B cell (primary cell): ENCODE measurements at places on chromosomes 11 and 22.

DNA sequence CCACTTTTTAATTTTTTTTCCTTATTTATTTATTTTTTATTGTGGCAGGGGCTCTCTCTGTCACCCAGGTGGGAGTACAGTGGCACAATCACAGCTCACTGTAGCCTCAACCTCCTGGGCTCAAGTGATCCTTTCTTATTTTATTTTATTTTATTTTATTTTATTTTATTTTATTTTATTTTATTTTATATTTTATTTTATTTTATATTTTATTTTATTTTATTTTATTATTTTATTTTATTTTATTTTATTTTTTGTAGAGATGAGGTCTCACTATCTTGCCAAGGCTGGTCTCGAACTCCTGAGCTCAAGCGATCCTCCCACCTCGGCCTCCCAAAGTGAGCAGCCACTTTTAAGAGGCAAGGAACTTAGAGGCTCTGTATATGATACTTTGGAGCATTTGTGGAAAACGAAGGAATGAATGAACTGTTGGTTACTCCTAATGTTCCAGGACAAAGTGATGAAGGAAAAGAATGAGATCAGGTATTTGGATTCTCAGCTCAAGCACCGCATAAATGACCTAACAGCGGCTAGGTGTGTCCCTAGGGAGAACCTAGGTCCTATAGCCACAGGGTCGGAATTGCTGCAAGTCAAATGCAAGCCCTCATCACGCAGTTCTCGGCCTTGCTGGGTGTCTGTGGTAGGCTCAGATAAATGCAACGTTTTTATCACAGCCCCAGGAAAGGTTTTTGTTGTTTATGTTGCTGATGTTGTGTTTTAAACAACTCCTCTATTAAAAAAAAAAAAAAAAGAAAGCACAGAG, 36.5 kb downstream of the ASCL2 start:
- DNase-seq = no peak

GRCh38 chr11:65107751-65108468, 3.8 kb upstream of the TM7SF2 start:
- DNase-seq = no peak

DNA sequence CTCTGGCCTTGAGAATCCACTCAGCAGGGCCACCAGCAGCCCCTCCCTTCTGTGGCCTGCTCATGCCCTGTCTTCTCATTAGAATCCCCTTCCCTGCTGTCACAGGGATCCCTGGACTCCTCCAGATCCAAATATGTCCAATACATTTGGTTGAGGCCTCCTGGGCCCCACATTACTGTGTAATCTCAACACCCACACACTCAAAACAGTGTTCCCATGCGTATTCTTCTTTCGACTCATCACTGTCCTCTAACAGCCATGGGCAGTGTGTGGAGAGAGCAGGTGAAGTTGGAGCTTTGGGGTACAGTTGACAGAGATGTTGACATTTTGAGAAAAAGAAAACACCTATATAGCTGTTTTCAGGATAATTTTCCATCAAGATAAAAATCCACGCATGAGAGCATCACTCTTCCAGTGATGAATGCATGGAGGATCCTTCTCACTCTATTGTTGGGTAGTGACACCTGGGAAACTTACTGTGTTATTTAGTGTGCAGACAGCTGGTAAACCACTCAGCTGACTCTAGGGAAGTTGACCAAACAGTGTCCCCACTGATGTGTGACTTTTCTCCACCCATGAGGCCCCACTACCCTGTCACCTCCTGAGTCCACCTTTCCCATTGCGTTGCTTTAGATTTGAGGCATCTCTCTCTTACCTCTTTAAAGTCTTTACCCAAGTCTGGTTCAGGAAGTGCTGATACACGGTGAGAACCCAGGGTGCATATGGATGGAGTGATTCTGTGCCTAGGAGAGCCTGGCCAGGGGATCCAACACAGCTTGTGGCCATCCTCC, 28.7 kb upstream of the VPREB1 start:
- peak; percentile 57 for DNase-seq

DNA sequence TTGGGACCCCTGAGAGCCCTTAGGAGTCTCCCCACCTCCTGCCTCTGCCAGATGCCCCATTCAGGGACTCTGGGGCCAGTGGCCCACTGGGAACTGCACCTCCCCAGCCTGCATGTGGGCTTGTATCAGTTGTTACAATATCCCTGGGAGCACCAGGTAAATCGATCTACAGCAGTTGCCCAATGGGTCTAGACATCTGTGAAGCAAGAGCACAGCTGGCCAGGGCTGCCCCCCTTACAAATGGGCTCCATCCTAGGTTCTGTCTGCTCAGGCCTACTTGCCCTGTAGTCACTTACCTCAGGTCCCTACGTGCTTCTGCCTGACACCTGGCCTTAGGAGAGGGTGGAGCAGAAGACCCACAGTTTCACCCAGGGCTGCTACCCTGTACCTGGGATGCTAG, 62.7 kb downstream of the HIRA start:
- DNase-seq = no peak

GRCh38 chr11:80783561-80783960, 1342.7 kb upstream of the TENM4 start:
- DNase-seq = no peak

DNA sequence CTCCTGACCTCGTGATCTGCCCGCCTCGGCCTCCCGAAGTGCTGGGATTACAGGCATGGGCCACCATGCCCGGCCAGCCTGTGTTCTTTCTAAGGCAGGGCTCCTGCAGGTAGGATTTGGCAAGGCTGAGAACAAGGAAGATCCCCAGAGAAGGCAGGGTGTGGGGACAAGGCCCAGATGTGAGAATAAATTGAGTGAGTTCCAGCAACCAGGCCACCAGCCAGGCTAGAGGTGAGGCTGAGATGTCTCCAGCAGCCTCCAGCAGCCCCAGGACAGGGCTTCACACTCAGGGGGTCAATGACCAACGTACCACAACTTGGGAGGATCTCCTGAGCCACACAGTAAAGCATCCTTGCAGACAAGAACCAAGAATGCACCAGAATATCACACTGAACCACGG, 75.1 kb downstream of the BUD13 start:
- DNase-seq = no peak

GRCh38 chr11:104852811-104853210, 45.4 kb downstream of the CASP12 start:
- DNase-seq = no peak

GRCh38 chr11:63508009-63508408, 2.1 kb downstream of the LGALS12 start:
- DNase-seq = no peak

DNA sequence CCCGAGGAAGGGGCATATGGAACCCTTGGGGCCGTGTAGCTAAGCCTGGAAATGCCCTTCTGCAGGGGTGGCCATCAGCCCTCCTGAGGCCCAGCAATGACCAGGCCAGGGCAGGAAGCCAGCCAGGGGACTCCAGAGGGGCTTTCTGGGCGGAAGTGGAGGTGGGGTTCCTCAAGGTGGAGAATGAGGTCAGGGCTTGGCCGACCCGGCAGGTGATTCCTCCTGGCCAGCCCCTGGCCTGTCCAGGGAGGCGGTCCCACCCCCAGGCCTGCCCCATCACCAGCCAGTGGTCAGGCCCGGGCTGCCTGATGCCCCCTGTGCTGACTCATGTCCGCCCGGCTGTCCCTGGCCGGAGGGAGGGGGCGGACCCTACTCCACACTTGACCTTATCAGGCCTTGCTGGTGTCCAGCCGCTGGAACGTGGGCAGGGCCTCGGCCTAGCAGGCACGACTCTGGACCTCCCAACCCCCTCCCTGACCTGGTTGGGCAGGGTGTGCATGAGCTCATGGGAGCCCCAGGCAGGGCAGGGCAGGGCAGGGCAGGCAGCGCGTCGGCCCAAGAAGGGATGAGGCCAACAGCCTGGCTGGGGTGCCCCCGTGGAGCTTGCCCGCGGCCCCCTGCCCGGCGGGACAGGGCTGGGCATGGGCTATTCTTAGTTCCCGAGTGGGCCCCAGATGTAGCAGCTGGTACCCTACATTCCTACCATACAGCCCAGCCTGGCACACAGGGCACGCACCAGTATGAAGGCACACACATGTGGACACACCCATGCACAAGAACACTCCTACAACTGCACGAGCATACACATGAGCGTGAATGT, 35.9 kb downstream of the RPL3 start:
- DNase-seq = no peak

- no peak for DNase-seq
Observed at GRCh38 chr11:65958774-65959420, 2.6 kb upstream of the SART1 start.

DNA sequence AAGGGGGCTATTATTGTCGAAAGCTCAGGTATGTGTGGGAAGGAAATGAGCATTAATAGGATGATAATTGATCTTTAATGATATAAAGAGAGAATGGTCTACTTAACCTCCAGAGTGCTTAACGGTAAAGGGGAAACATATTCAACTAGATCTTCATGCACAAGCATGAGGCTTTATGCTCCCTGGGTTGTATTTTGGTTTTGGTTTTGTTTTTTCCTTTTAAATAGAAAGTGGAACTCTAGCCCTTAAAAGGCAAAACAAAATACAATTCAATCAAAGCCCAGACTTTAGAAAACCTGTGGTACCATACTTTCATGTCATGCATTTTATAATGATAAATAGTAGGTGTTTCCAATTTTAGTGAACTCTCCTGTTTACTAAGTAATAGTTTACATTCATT, 622.7 kb downstream of the METTL15 start:
- DNase-seq = no peak

DNA sequence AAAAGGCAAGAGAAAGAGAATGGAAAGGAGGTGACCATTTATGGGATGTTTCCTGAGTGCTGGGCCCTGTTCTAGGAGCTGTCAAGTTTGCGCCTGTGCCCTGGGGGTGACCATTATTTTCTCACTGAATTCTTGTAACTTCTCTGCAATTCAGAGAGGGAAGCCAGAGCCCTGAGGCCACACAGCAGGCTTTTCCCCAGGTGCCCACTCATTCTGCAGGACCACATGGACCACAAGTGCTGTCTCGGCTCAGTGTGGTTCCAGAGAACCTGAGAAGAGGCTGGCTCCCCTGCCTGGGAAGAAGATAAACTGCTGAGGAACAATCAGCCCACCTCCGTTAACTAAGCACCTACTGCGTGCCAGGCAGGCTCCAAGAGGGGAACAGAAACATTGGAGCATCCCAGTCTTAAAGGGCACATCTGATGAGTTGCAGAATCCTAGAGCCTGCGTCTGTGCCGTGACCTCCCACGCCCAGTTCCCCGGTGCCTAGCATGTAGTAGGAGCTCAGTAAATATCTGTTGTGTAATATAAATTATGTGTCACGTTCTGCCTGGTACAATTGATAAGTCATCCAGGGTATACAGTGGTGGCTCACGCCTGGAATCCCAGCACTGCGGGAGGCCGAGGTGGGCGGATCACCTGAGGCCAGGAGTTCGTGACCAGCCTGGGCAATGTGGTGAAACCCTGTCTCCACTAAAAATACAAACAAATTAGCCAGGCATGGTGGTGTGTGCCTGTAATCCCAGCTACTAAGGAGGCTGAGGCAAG, 31.6 kb upstream of the CRYBB3 start:
- no peak for DNase-seq

GRCh38 chr11:29482510-29482909, 534.3 kb downstream of the KCNA4 start:
- no peak for DNase-seq

GRCh38 chr11:14358729-14359439, at the start of gene RRAS2:
TSS of gene RRAS2 (minus strand) at chr11:14359183. CDS start at chr11:14358870, 313 bp downstream.
- DNase-seq = peak; percentile 90

DNA sequence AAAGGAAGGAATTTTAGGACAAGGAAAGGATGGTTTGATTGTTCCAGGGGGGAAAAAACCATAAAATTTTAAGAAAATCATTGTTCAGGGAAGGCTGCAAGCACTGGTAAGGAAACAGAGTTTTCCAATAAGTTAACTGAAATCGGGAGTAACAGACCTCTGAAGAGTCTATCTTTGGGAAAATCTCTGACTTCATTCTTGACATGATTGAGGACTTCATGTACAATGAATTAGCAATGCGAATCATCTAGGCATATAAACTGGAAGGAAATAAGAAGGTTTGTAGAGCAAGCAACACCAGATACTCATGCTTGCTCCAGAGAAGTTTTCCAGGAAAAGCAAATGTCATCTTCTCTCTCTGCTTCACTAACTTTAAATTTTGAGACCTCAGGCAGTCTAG, 18.5 kb downstream of the APLP2 start:
- DNase-seq = no peak

DNA sequence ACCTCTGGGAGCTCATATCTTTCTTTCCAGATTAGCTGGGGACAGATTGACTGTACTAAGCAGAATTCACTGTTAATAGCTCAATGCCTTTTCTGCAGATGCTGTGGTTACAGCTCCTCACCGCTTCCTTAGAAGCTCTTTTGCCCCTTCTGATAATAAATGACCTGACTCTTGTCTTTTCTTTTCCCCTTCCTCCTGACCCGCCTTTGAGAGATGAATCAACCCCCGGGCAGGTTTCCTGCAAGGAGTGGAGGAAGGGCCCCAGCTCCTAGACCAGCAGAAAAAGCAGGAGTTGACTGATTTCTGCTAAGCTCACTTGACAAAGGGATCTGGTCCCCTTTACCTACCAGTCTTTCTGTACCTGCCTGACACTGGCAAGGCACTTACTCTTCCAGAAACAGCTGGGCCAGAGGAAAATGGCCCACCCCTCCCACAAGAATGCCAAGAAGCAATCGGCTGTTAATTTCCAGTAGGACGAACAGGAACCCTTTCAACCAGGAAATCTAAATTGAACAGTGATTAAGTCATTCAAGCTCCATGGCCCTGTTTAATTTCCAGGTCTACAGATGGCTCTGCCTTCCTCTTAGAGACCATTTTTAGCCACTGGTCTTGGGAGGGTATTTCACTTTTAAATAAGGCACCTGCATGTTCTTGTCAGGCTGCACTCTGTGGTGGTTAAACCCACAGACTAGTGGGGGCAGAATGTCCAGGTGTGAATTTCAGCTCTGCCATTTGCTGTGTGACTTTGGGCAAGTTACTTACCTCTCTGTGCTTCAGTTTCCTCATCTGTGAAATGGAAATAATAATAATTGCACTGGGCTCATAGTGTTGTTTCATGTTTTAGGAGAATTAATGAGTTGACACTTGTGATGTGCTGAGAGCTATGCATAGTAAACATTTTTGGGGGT, 67.5 kb downstream of the PRR5L start:
- DNase-seq = no peak

DNA sequence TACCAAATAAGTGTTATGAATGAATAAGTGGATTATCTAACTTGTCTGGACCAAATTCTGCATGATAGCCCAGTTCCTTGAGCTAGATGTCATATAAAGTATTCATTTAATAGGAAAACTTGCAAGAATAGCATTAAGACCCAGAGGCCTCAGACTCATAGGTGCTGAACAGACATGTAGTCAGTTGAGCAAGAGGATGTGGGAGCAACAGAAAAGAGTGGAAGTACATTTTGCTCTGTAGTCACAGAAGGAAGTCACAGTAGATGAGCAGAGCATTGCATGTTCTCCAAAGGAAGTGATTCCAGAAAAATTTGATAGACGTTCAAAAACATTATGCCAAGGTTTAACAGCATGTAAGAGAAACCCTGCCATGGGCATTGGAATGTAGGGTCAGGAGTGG, 9.5 kb downstream of the HOATZ start:
- no peak for DNase-seq

GRCh38 chr11:62909107-62909894, 11.9 kb downstream of the CHRM1 start:
- peak; percentile 23 for DNase-seq
